AG08396 (cell line): ENCODE measurements at places on chromosomes 6 and 20.

- peak; percentile 49 for DNase-seq
These were observed 22.7 kb downstream of the TFEB start for GRCh38 chr6:41712651-41713103.

GRCh38 chr6:170456334-170456733 lies 96.8 kb downstream of the PSMB1 start:
- DNase-seq, result no peak

DNA sequence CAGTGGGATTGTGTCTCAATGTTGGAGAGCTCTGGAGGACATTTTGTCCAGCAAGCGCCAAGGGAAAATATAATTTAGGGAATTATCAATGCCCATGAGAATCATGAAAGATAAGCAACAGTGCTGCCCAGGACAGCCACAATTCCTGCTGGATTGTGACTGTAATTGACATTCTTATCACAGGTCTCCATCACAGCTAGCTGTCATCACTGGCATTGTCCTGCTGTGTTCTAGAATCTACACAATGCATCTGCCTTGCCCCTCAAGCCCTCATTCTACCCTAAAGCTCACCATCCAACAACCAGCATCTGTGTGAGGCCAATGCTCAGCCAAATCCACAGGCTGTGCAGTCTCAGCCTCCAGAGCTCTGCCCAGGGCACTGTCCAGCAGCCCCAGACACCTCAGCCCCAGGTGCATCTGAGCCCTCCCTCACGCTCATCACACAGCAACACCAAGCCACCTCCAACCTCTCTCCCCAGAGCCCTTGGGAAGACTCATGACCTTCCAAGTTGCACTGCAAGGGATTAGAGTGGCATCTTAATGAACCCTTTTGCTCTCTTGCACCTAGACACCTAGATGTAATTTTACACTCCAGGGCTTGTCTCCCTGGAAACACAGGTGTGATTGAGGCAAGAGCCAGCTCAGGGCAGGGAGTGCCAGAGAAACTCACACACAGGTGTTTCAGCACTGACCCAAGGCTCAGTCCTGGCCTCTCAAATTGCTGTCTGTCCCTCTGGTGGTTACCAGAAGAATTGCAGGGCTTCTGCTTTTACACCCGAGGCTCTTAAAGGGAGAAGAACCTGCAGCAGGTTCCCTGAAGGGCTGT lies 85.2 kb upstream of the PHACTR3 start:
- DNase-seq, result peak; percentile 67

- no peak for DNase-seq
These were observed 117.2 kb downstream of the SYCP2 start for GRCh38 chr20:59816146-59816738.

- DNase-seq, result no peak
These were observed 300.8 kb downstream of the PHF3 start for GRCh38 chr6:63936399-63936798.

- no peak for DNase-seq
These were observed 682.7 kb downstream of the MAFB start for GRCh38 chr20:40006168-40006860.

GRCh38 chr6:144232176-144232831 lies 52.8 kb upstream of the UTRN start:
- no peak for DNase-seq

- DNase-seq, result no peak
These were observed 3.2 kb upstream of the ZMYND8 start for GRCh38 chr20:47359530-47360296.

DNA sequence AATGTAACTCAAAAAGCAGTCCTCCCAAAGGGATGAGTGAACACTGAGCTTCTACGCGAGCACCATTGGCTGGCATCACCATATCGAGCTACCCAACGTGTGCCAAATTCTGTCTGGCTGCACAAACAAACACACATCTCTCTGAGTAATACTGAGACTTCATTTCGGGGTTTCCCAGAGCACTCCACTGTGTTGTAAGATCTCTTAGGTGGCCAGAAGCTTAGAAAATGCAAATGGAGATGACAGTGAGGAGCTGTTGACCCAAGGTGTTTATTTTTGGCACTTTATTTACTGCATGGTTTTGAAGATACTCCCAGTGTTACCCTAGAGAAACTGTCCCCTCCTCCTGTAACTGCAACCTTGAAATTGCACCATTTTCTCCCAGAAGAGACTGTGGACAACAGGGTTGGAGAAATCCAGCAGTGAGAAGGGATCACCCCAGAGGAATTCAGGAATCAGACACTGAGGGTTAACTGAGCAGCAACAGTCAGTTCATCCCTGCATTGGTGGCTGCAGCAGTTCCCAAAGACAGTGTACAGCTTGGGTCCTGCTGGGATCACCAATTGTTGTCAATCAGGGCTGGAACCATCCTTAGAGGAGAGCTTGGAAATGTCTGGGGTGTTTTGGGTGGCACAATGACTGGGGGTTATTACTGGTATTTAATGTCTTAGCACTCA lies 1.0 kb upstream of the RIPOR2 start:
- DNase-seq, result no peak

GRCh38 chr6:11798538-11798937 lies 19.9 kb upstream of the ADTRP start:
- DNase-seq, result no peak

- no peak for DNase-seq
These were observed 481.2 kb downstream of the HAO1 start for GRCh38 chr20:7459083-7459482.

- no peak for DNase-seq
These were observed 213.7 kb downstream of the CDKAL1 start for GRCh38 chr6:20747991-20748390.

- DNase-seq, result no peak
These were observed 29.1 kb downstream of the WRNIP1 start for GRCh38 chr6:2794171-2794730.
